ENCODE measurements at places on chromosomes 11 and 22. TPM values are rescaled to one million over a fixed set of nuclear protein-coding genes. Genes with fewer than 3 reads are reported as not detected.

- ATAC-seq = no peak
Observed at GRCh38 chr11:28504555-28505110, 396.4 kb downstream of the METTL15 start.

- no peak for ATAC-seq
Observed at GRCh38 chr11:64843686-64844329, 645 bp downstream of the CDC42BPG start.

DNA sequence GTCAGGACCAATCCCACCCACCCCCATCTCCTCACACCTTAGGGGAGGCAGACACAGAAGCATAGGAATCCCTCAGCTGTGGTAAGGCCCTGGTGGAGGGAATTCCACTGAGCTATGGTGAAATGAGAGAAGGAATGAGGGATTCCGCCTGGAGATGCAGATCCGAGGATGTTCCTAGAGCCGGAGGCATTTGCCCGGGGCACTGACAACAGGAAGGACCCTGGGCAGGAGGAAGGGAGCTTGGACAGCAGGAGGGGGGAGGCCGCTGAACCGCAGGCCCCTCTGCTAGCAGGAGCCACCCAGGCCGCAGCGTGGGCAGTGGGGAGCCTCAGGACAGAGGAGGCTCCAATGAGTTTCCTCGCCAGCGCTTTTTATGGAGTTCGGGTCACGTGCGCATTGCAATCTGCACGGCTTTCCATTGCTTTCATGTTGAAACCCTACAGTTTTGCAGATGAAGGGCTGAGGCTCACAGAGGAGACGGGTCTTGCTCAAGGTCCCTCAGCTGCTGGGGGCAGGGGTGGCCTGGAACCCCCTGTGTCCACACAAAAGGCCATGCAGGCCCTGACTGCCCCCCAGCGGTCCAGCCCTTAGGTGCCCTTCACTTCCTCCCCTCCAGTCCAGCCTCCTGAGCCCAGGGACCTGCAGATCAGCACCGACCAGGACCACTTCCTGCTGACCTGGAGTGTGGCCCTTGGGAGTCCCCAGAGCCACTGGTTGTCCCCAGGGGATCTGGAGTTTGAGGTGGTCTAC, 15.5 kb downstream of the CSF2RB start:
- ATAC-seq = no peak

- ATAC-seq = no peak
Observed at GRCh38 chr11:128934351-128934750, 8.3 kb downstream of the TP53AIP1 start.

Gene RAB36
- total RNA-seq = 0.61 TPM

Gene LRRC55
- total RNA-seq = not detected

- no peak for ATAC-seq
Observed at GRCh38 chr11:103486604-103487003, 377.4 kb downstream of the DYNC2H1 start.

Data from activated T-helper 17 cell treated with anti-CD3 and anti-CD28 coated beads, Interleukin-2, amount 50 U/mL, for 72 hours (primary cell).